ENCODE measurements at places on chromosomes 6 and 20. TPM values are rescaled to one million over a fixed set of nuclear protein-coding genes. Genes with fewer than 3 reads are reported as not detected.

GRCh38 chr20:61988665-61989064 is 77.0 kb downstream of the TAF4 start:
- no peak overlapping the region for H3K27ac ChIP-seq
- DNase-seq: no peak
- no peaks in the 10 kb centered on the region for H3K36me3 ChIP-seq
- no peaks in the 10 kb centered on the region for H3K27me3 ChIP-seq

DNA sequence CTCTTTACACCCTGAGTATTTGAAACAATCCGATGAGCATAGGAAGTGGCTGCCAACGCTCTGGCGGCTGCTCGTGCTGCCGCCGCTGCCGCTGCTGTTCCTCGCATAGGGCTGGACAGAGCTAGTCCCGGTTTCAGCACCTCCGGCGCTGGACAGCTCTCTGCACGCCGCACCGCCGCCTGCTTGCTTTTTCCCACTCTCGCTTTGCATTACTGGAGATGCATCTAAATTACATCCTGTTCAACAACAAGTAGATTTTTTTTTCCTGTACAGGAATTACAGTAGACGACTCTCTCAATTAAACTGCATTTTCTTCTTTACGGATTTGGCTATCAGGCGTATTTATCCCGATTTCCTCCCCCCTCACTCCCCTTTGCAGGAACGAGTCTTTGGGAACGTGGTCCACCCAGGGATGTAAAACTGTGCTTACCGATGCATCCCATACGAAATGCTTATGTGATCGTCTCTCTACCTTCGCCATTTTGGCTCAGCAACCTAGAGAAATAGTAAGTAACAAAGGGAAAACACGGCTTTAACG is 563.8 kb downstream of the LMBRD1 start:
- H3K4me3 ChIP-seq: no peak overlapping the region
- no peak overlapping the region for H3K27ac ChIP-seq
- DNase-seq: peak; percentile 63
- no peaks in the 10 kb centered on the region for H3K27me3 ChIP-seq
- H3K36me3 ChIP-seq: no peaks in the 10 kb centered on the region
- H3K4me1 ChIP-seq: no peaks in the 10 kb centered on the region

GRCh38 chr20:8805737-8806442 is 263.0 kb upstream of the PLCB4 start:
- H3K27me3 ChIP-seq: no peaks in the 10 kb centered on the region
- H3K4me1 ChIP-seq: no peaks in the 10 kb centered on the region
- DNase-seq: no peak
- H3K27ac ChIP-seq: no peak overlapping the region
- H3K36me3 ChIP-seq: no peaks in the 10 kb centered on the region

- peak overlapping the region; percentile 89 for H3K27ac ChIP-seq
- no peaks in the 10 kb centered on the region for H3K27me3 ChIP-seq
- no peak for DNase-seq
- H3K4me1 ChIP-seq: peaks cover 70% of the 10 kb centered on the region
- H3K36me3 ChIP-seq: no peaks in the 10 kb centered on the region
These were observed 19.7 kb upstream of the TLDC2 start for GRCh38 chr20:36856195-36856594.

DNA sequence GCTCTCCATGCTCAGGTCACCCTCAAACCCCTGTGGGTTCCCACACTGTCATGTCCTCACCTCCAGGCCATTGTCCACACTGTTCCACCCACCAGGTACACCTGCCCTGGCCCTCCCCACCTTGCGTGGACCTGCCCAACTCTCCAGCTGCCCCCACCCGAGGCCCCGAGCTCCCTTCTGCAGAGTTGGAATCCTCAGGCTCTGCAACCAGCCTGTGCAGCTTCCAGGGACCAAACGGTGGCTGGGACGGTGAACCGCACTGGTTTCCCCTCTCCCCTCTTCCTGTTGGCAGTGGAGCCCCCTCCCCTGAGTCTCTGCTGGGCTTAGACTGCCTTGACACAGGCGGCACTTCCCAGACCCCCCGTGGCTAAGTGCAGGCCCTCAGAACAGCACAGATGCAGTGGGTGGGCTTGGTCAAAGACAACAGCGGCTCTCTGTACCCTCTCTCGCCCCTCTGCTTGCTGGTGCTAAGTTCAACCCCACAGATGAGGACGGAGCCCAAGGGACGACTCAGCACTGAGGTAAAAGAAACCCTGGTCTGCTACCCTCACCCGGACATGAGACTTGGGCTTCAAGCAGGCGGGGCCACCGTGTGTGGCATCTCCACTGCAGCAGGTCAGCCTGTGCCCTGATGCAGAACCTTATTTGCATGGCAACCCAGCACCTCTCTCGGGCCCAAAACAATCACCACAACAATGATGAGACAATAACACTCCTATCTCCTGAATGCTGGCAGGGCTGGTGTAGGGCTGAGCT is 11.0 kb downstream of the ZBP1 start:
- H3K27ac ChIP-seq: no peak overlapping the region
- no peaks in the 10 kb centered on the region for H3K27me3 ChIP-seq
- H3K36me3 ChIP-seq: no peaks in the 10 kb centered on the region

- no peak for DNase-seq
- H3K36me3 ChIP-seq: no peaks in the 10 kb centered on the region
- no peaks in the 10 kb centered on the region for H3K27me3 ChIP-seq
- H3K4me3 ChIP-seq: no peak overlapping the region
- H3K4me1 ChIP-seq: no peaks in the 10 kb centered on the region
These were observed 4.6 kb downstream of the CST4 start for GRCh38 chr20:23684261-23684660.

SLC32A1 gene
- total RNA-seq: not detected

TSPYL4 gene
- 5.2 TPM for total RNA-seq

SLC22A7 gene
- total RNA-seq: not detected

DNA sequence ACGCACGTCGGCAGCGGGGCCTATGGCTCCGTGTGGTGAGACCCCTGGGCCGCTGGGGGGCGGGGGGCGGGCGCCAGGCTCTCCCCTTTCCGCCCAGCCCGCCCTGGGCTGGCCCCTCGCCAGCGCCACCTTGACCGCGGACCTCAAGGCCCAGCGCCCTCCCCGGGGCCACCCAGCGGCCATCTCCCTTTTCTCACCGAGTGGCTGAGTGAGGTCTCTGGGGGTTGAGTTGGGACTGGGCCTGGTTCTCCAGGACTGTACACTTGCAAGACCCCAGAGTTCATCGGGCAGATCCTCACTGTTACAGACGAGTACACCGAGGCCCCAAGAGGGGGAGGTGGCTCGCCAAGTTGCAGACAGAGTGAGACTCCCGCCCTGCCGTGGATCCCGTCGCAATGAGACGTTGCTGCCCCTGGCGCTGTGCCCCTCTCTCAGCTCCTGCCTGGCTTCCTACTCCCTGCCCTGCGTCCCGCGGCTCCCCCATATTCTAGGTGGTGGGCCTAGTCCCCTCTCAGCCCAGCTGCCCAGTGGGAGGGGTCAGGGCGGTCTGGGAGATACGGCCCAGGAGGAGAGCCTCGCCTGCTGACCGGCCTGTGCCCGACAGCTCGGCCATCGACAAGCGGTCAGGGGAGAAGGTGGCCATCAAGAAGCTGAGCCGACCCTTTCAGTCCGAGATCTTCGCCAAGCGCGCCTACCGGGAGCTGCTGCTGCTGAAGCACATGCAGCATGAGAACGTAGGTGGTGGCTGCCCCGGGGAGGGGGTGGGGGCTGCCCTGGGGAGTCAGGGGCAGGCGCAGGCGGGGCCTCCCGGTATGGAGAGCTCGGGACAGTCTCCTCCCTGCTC is 576 bp downstream of the MAPK13 start:
- H3K4me3 ChIP-seq: peak overlapping the region; percentile 69
- H3K36me3 ChIP-seq: peaks cover 7% of the 10 kb centered on the region
- peak; percentile 77 for DNase-seq
- H3K27ac ChIP-seq: peak overlapping the region; percentile 87

DNA sequence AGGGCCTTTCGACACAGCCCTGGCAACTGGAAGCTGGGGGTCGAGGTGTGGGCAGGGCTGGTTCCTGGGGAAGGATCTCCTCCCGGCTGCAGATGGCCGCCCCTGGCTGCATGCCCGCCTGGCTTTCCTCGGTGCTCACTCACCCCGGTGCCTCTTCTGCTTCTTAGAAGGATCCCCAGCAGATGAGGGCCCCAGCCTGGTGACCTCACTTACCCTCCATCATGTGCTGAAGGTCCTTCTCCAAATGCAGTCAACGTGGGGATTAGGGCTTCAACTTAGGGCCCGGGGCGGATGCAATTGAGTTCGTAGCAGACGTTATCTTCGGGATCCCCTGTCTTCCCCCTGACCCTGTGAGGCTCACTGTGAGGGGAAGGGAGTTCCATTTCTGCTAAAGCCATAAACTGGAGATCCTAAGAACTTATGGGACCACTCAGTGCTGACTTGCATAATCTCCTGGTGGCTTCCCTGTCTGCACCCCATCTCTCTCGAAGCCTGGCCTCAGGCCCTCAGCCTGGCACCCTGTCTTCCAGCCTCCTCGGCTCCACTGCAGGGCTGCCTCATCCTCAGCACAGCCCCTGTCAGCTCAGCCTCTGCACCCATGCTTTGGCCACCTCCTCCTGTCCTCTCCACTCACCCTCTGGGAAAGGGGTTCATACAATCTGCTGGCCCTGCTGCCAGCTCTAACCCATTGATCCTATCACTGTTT is 92.6 kb downstream of the THBS2 start:
- H3K4me3 ChIP-seq: no peak overlapping the region
- H3K27ac ChIP-seq: no peak overlapping the region
- no peaks in the 10 kb centered on the region for H3K4me1 ChIP-seq
- DNase-seq: no peak
- H3K36me3 ChIP-seq: no peaks in the 10 kb centered on the region

CGA gene
- total RNA-seq: not detected

DNA sequence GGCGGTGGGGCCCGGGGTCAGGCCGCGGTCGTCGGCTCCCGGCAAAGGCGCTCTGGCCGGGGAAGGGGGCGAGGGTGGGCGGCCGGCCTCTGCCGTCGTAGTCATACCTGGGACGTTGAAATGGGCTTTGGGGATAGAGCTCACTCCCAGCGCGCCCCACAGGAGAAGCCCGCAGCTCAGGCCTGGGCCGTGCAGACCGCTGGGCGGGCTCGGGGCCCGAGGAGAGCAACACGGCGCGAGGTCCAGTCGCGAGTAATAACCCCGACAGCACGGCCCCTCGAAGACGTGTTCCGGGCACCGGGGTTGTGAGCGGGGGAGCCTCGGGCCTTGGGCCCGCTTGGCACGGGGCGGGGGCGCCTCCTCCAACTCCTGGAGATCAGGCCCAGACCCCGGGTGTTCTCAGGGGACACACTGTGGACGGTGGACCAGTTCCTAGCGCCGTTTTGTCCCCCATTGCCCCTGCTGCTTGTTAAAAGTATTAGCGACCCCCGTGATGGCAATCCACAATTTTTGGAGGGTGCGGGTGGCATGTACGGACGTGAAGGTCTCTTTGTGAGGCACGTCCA is 10.9 kb downstream of the FOXC1 start:
- no peak overlapping the region for H3K4me3 ChIP-seq
- no peaks in the 10 kb centered on the region for H3K36me3 ChIP-seq

DNA sequence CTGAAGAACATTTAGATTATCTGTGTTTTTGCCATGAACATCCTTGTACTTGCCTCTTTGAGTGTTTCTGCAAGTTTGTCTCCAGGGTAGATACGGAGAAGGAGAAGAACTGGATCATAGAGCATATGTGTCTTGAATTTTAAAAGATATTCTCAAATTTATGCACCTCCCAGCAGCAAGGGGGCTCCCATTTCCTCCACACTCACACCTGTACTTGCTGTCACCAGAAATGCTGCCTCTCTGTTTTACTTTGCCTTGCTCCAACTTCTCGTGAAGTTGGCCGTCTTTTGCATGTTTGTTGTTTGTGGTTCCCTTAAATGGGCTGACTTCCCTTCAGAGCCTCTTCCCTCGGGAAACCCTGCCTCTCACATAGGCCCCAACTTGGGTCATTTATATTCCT is 171.0 kb downstream of the TFAP2C start:
- H3K4me1 ChIP-seq: peaks cover 5% of the 10 kb centered on the region
- H3K4me3 ChIP-seq: no peak overlapping the region
- H3K27ac ChIP-seq: no peak overlapping the region
- H3K27me3 ChIP-seq: no peaks in the 10 kb centered on the region
- no peak for DNase-seq

POM121L2 gene
- total RNA-seq: not detected

- no peaks in the 10 kb centered on the region for H3K4me1 ChIP-seq
- H3K4me3 ChIP-seq: no peak overlapping the region
- H3K27ac ChIP-seq: no peak overlapping the region
- DNase-seq: no peak
These were observed 111.7 kb upstream of the SLC22A23 start for GRCh38 chr6:3568396-3569082.

GRCh38 chr6:11779329-11780096 is 910 bp upstream of the ADTRP start:
- no peak overlapping the region for H3K4me3 ChIP-seq
- H3K36me3 ChIP-seq: no peaks in the 10 kb centered on the region
- H3K4me1 ChIP-seq: peaks cover 9% of the 10 kb centered on the region
- H3K27me3 ChIP-seq: no peaks in the 10 kb centered on the region

Data from transverse colon (tissue), 4 donors.